ENCODE measurements at places on chromosomes 1 and 21.

GRCh38 chr1:10880063-10880462 lies 83.6 kb upstream of the CASZ1 start:
- no peak for DNase-seq

GRCh38 chr1:25881266-25881665 lies 5.8 kb upstream of the PAQR7 start:
- no peak for DNase-seq

GRCh38 chr1:27397749-27398148 lies 5.3 kb downstream of the GPR3 start:
- no peak for DNase-seq

DNA sequence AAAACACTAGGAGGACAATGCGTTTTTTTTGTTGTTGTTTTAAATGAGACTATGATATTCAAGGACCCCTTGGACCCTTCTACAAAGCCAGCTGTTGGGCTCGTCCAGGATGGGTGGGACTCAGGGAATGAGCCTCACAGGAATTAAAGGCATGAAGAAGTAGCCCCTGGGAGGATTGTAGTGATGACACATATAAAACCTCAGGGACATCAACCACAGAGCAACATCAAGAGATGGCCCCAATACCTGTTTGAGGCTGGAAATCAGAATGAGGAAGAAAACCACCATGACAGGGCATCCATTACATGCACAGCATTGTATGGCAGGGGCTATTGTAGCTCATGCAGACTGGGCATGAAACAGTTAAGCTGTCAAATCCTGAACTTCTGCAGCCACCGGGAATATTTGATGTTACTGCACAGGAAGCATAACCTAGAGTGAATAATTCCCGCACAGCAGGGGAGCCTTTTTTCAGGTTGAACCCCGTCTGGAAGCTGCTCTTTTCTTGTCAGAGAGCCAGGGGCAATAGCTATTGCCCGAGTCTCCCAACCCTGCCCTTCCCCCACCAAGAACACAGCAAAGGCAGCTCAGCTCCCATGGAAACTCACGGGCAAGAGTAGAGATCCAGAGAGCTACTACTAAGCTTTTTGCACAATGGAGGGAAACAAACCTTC lies 140.2 kb upstream of the FGGY start:
- no peak for DNase-seq

GRCh38 chr21:35963920-35964451 lies 96.3 kb downstream of the SETD4 start:
- peak; percentile 21 for DNase-seq

- DNase-seq = peak; percentile 47
These were observed 894 bp downstream of the TCEA3 start for GRCh38 chr1:23423415-23424292.

DNA sequence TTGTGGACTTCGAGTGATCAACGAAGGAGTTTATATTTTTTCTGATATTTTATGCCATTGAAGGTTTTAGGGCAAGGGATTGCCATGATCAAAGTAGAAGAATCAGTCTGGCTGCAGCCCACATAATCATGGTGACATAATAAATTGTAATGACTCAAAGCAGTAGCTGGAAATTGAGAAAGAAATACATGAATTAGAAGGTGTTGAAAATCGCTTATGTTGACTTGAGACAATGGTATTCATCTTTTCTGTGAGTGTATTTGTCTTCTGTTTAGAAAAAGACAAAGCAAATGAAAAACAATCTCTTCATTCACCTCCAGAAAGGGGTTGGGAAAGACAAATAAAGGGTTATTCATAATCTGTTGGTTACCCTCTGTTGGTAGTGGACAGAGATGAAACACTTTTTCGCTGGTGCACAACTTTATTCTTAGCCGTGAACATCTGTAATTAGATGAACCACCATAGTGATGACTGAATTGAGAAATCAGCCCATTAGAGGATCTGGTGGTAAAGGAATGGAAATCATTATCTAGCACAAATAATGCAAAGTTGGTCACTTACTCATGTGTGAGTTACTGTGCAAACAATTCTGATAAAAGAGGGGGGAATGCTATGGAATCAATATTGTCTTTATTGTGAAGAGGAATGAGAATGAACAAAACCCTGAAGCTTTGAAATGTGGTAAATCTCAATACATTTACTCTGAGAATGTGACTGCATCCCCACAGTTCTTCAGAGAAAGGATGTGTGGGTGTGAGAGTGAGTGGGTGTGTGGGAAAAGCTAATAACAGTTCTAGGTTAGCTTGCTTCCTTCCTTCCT lies 121.8 kb downstream of the NTNG1 start:
- DNase-seq = peak; percentile 26

DNA sequence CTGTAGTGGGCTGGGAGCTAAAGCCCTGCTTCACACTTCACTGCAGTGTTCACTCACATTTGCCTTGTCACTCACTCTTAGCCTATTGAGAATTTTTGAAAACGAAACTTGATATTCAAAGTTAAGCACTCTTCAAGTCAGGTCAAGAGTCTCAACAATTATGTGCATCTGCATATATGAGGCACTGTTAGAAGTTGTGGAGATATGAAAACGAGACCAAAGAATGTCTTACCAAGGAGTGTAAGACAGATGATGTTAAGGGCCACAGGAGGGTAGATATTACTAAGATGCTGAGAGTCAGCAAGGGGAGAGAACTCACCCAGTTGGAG lies 64.7 kb upstream of the GJA8 start:
- DNase-seq = no peak

DNA sequence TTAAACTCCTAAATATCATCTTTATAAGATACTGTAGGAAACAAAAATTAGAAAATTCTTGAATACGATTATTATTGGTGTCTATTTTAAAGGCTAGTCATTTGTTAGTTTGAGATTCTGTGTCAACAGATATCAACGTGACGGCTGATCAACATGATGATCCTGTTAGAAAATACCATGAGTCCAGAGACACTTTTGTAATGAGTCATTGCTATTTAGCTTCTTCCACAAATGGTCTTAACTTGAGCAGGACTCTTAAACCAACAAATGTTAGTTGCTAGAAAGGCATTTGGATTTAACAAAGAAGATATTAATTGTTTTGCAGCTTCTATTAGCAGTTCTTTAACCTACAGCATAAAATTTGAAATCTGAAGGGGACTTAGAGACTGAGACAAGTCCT lies 131.2 kb downstream of the TGFB2 start:
- DNase-seq = peak; percentile 52

- DNase-seq = no peak
These were observed 77.6 kb upstream of the RGS18 start for GRCh38 chr1:192080684-192081083.

GRCh38 chr21:37413553-37414291 lies 47.1 kb downstream of the DYRK1A start:
- no peak for DNase-seq

- no peak for DNase-seq
These were observed 88.2 kb downstream of the ZSCAN20 start for GRCh38 chr1:33560680-33561079.

- no peak for DNase-seq
These were observed 70.3 kb downstream of the SIM2 start for GRCh38 chr21:36769051-36769839.

DNA sequence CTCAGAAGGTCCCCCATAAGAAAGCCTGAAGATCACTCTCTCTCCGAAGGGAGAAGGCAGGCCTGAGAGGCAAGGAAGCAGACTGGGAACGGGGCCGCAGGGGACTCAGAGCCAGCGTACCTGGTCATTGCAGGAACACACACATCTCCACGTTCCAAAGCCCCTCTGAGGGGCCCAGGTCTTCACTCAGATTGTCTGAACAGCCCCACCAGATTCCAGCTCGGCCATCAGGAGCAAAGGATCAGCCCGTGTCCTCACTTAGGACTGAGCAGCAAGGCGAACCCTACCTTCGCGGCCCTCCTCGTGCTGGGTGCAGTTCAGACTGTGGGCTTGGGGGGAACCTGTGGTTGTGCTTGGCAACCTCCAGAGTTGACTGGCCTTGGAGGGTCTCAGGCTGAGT lies 43.9 kb upstream of the SOX13 start:
- no peak for DNase-seq

- no peak for DNase-seq
These were observed 49.8 kb downstream of the PGBD5 start for GRCh38 chr1:230376296-230376695.

GRCh38 chr1:168102487-168102886 lies 34.2 kb downstream of the GPR161 start:
- no peak for DNase-seq

DNA sequence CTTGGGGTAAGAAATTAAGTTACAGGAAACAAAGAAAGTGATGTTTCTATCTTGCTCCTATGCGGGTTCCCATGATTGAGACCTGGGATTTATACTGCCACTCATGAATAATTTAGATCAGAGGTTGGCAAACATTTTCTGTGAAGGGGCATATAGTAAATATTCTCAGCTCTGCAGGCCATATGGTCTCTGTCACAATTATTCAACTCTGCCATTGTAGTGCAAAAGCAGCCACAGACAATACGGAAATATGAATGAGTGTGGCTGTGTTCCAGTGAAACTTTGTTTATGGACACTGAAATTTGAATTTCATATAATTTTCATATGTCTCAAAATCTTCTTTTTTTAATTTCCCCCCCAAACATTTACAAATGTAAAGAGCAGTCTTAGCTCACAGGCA lies 127.2 kb downstream of the FOXD2 start:
- DNase-seq = no peak

DNA sequence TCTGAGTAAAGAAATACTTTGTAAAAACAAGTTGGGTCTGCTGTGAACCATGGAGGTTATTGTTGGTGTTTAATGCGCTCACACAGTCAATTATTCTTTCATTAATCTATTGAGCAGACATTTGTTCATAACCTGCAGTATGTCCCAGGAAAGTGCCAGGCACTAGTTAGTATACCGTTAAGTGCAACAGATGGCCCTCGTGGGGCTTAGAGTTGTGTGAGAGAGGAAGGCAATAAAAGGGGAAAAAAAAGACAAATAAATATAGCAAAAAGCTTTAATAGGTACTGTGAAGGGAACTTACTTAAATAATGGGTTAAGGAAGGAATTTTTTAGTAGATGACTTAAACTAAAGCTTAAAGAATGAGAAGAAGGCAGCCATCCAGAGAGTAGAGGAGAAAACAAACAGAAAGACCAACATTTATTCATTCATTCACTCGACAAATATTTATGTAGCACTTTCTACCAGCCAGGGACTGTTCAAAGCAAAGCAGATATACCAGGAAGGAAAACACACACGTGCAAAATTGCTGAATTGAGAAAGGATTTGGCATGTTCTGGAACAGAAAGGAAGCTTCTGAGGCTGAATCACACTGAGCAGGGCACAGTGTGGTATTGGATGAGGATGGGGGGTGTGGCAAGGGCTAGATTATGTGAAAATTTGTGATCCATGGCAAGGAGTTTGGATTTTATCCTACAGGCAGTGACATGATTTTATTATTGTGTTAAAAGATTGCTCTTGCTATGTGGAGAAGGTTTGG lies 296.1 kb upstream of the SGIP1 start:
- no peak for DNase-seq

- DNase-seq = peak; percentile 62
These were observed 52.2 kb downstream of the TRAF5 start for GRCh38 chr1:211378844-211379243.

GRCh38 chr1:156697481-156697880 lies 7.9 kb downstream of the CRABP2 start:
- DNase-seq = no peak

DNA sequence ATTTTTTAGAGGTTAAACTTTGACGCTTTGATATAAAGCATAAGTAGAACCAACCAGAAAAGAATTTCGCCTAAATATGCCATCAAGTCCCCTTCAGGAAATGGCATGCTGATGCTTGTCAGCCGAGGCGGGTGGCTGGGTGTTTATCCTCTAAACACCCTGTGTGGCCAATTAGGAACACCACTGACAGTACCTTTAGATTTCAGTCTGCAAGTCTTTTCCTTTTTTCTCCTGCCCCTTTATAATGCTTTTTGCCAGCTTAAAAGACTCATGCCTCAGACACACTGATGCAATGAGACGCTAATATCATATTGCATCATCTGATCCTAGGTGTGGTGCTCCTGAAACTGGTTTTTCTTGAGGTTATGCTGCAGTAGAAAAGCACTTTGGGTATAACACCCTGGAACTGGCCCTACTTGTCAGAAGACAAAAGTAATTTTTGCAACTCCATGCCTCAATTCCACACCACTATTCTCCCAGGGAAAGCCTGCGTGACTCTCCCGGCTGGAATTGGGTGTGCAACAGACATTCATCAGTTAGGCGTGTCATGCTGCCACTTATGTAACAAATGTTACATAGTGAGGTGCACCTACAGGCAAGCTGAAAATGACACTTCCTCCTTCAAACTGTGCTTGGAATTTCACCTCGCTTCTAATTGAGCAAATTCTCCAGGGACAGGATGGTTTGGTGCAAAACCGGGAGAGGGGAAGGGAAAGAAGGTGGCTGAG lies 2.0 kb upstream of the RCC2 start:
- DNase-seq = peak; percentile 45

GRCh38 chr1:50975436-50975835 lies 5.4 kb downstream of the CDKN2C start:
- DNase-seq = no peak

DNA sequence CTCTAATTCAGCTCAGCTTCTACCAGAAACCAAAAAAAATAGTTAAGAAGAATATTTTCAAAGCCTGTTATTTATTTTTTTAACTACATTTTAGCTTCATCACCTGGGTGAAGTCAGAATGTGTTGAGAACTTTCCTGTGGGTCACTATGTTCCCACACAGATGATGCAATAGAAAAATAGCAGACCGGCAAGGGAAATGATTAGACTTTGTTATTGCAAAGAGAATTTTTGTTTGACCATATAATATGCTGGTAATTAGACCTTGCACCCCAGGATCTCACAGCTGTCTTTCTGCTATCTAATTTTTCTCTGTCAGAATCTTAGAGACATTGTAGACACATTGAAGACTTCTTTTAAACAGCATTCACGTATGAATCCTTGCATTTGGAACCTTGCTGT lies 299.3 kb downstream of the TBX15 start:
- DNase-seq = no peak

DNA sequence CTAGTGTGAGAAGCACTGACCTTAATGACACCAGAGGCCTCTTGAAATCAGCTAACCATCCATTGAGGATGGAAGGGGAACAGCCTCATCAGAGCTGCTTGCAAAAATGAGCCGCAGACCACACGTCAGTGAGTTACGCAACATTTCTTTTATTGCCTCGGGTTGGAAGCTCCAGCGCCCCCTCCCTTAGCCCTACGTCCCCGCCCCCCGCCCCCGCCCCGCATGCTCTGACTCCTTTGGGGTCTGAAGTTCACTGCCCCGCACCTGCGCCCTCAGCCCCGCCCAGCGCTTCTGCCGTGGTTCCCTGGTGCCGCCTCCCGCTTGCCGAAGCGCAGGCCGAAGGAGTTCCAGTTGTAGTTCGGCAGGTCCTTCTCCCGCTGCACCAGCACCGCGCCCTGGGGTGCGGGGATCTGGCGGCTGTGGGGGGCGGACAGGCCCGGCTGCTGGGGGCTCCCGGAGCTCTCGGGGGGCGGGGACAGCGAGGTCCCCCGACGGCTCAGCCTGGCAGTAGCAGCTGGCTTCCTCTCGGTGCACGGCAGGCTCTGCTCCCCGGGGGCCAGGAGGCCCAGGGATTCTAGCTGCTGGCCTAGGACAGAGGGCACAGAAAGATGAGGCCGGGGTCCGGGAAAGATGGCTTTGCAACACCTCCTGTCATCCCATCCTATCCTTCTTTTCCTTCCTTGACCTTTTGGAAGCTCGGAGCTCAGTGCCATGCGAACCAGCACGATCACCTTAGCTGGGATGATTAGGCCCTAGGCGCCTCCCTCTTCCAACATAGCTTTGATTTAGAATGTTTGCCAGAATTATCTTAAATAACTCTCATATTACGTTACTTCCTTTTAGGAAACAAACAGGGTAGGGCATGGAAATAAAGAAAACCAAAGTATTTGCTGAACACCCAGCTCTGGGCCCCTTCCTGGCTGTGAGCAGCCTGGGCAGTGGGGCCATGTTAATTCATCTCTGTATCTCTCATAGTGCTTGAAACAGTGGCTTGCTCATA lies 5.8 kb downstream of the KISS1 start:
- peak; percentile 76 for DNase-seq

Data from AG20443 (cell line).